ENCODE measurements at places on chromosomes 1 and 21.
A peak's percentile ranks its signal among the peaks of the same experiment; 100 is the strongest.

- DNase-seq: no peak
Measured at GRCh38 chr1:52634111-52634510, 1.1 kb downstream of the SHISAL2A start.

- no peak for DNase-seq
Measured at GRCh38 chr1:42657201-42657600, 1.0 kb upstream of the PPIH start.

DNA sequence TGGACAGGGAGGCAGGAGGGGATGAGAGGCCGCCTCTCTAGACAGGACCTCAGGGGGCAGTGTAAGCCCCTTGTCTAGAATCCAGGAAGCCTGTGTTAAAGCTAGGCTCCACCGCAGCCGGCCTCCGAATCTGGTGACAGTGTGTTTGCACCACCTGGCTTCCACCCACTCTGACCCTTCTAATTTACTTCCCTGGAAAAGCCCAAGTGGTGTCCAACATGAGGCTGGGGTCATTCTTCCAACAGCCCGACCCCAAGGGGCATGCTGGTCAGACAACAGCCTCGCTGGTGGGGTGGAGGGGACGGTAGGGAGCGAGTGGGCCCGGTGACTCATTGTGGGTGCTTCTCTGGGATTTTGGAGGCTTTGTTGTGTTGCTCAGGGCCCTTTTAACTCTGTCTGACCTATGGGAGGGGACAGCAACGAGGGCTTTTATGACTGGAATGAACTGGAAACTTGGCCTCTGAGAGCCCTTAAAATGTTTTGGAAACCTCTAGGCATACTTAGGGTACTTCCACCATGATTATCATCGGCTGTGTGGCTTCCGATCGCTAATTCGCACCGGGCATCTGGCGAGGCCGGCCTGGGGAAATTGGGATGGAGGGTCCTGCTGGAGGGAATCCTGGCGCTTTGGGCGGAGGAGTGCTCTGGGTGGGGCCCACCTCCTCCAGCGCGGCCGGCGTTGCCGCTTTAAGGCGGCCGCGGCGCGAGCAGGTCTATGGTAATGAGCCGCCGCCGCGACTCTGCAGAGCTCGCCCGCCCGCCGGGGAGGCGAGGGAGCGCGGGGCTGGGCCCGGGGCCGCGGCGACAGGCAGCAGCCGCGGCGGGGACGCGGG, at the start of gene CELSR2:
CELSR2 (plus strand) TSS at position 743 of the 833 bp plus-strand sequence. CDS start 541 bp downstream, outside the sequence.
- no peak for DNase-seq

GRCh38 chr1:70517444-70517843, 106.4 kb downstream of the CTH start:
- DNase-seq: no peak

- no peak for DNase-seq
Measured at GRCh38 chr21:32193098-32193465, 85.8 kb downstream of the MIS18A start.

DNA sequence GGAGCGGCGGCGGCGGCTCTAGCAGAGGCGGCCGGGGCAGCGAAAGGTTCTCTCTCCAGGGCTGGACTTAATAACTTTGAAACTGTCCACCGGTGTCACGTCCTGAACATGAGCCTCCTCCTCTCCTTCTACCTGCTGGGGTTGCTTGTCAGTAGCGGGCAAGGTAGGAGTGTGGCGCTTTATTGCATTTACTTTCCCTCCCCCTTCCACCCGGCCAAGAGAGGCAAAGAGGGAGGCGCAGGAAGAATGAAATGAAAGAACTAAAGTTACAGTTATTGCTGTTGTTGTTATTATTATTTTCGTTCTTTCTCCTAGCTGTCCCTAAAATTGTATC, 214 bp downstream of the NCAM2 start:
- no peak for DNase-seq

DNA sequence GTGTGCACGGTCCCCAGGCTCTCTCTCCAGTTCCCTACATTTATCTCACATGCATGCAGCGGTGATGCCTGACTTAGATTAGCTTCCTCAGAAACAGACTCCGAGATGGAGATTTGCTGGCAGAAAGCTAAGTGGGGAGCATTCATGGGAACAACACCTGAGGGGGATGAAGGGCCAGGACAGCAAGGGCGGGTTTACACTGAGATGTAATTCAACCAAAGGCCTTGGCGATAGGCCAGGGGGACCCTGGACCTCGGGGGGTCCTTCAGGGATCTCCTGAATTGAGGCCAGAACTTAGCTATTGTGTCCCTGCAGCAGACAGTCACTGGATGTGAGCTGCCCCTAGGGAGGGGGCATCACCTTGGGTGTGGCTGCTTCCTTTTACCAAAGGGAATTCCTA, 246.1 kb upstream of the CSF3R start:
- no peak for DNase-seq

GRCh38 chr1:165014753-165015152, 341.8 kb downstream of the LMX1A start:
- DNase-seq: peak; percentile 60

DNA sequence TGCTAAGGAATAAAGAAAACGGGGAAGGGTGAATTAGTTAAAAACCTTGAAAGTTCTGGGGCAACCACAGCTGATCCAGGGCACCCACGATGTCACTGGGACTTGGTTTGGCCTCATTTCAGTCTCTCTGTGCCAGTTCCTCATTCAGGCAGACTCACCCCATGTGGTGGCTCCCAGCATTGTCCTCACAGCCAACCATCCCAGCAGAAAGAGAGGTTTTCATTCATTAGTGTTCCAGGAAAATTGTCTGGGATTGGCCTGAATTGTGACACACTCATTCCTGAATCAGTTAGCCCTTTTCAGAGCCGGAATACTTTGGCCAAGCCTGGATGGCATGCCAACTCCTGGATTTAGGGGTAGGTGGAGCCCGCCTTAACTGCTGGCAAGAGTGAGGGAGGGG, 367.7 kb downstream of the PRDM2 start:
- no peak for DNase-seq

- no peak for DNase-seq
Measured at GRCh38 chr1:35727434-35728040, 8.9 kb upstream of the C1orf216 start.

DNA sequence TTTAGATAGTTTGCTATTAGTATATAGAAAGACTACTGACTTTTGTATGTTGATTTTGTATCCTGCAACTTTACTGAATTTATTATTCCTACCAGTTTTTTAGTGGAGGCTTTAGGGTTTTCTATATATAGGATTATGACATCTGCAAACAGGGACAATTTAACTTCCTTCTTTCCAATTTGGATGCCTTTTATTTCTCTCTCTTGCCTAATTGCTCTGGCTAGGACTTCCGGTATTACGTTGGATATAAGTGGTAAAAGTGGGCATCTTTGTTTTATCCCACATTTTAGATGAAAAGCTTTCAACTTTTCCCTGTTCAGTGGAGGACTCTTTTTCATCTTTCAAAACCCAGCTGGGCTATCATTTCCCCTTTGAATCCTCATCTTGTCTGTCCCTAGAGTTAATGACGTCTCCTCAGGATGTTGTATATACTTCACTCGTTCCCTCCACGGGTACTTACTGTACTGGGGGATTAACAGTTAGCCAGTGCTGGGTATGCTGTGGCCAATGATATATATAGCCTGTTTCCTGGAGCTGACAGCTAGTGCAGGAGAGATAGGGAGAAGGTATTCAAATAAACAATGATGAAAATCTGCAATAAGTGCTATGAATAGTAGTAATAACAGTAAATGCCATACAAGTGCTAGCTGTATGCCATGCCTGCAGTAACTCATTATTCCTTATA, 9.8 kb downstream of the ACOT11 start:
- no peak for DNase-seq

DNA sequence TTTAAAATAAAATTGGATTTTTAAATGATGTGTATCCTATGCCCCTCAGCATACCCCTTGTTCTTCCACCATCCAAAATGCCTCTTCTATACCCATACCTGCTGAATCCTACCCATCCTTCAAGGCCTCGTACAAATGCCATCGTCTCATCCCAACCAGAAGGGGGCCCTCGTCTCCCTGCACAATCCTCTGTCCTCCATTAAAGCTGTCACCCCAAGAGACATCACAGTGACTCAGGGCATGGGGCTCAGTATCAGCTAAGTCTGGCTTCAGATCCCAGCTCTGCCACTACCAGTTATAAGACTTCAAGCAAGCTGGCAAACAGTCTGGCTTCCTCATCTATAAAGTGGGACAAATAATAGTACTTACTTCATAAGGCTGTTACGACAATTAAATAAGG, 23.8 kb downstream of the IGFN1 start:
- DNase-seq: no peak

GRCh38 chr1:150076985-150077384, 9.4 kb downstream of the VPS45 start:
- DNase-seq: no peak

- no peak for DNase-seq
Measured at GRCh38 chr1:183093066-183093668, 69.9 kb downstream of the LAMC1 start.

GRCh38 chr1:15384301-15384901, 25.3 kb upstream of the EFHD2 start:
- DNase-seq: no peak

GRCh38 chr1:22970096-22970495, 2.6 kb downstream of the LACTBL1 start:
- no peak for DNase-seq

DNA sequence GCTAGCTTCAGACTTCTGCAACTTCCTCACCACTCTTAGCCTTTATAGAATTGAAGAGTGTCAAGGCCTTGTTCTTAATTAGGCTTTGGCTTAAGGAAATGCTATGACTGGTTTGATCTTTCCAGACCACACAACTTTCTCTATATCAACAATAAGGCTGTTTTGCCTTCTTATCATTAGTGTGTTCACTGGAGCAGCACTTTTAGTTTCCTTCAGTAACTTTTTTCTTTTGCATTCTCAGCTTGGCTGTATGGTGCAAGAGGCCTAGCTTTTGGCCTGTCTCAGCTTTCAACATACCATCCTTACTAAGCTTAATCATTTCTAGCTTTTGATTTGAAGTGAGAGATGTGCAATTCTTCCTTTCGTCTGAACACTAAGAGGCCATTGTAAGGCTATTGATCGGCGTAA, 8.6 kb downstream of the PRKACB start:
- no peak for DNase-seq

DNA sequence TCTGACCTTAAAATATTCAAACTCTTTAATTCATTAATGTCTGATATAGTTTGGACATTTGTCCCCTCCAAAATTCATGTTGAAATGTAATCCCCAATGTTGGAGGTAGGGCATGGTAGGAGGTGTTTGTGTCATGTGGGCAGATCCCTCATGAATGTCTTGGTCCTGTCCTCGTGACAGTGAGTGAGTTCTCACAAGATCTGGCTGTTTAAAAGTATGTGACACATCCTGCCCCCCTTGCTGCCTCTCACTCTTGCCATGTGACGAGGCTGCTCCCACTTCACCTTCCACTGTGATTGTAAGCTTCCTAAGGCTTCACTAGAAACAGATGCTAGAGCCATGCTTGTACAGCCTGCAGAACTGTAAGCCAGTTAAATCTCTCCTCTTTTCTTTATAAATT, 21.3 kb upstream of the FBXO28 start:
- DNase-seq: no peak

DNA sequence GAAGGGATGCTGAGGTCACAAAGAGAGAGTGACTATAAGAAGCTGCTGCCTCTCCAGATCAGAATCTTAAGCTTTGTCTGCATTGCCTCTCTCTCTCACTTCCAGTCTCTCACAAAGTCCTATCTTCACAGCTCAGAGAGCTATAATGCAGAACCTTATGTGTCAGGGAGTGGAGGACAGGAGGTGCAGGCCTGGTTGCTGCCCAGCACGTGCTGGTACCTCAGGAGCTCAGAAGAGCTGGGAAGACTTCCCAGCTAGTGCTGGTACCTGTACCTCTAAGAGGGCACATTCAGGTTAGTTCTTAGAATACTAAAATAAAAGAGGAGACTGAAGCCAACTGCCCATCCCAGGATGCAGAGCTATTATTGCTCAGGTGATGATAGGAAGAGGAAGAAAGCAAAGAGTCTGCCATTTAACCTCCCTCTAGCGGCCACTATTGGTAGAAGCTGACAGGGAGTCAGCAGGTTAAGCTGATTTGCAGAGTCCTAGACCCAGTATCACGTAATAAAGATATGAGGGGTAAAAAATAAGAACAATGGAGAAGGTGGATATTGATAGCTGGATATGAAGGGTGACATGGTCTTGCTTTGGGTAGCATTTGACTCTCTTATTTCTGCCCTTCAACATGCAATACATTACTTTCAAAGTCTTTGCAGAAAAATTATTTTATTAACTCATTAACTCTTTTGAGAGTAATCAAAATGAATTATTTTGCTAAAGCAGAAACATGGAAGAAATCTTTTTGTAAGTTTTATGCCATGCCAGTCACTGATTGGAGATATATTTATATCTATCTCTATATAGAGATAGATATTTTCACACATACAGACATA, 138.1 kb upstream of the HMCN1 start:
- peak; percentile 12 for DNase-seq

DNA sequence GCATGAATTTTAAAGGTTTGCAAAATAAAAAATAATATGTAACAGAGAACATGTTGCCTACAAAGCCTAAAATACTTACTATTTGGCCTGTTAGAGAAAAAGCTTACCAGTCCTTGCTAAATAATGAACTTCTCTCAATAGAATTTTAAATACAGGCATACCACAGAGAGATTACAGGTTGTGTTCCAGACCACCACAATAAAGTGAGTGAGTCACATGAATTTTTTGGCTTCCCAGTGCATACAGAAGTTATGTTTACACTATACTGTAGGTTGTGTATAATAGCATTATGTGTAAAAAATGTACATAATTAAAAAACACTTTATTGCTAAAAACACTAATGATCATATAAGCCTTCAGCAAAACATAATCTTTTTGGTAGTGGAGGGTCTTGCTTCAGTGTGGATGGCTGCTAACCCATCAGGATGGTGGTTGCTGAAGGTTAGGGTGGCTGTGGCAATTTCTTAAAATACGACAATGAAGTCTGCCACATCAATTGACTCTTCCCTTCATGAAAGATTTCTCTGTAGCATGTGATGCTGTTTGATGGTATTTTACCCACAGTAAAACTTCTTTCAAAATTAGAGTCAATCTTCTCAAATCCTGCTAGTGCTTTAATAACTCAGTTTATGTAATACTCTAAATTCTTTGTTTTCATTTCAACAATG, 48.6 kb downstream of the SCYL3 start:
- DNase-seq: no peak

- no peak for DNase-seq
Measured at GRCh38 chr1:55708781-55709180, 493.6 kb upstream of the USP24 start.

DNA sequence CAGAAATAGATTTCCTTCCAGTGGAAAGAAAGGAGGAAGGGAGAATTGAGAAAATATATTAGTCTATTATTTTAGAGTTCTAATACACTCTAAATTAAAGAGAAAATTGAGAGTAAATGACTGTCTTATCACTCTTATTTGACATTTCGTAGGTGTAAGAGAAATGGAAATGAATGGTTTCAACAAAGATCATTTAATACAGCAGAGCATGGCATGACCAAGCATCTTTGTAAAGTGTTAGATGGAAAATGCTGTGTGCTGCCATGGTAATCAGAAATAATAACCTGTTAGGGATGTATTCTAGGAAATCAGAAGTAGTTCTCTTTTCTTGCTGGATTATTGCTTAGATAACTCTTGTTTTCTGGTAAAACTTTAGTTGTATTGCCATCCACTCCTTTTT, 90.9 kb downstream of the GIPC2 start:
- no peak for DNase-seq

GRCh38 chr1:55280731-55281130, 65.6 kb upstream of the USP24 start:
- no peak for DNase-seq

GRCh38 chr1:20964540-20965484, 177.7 kb upstream of the HP1BP3 start:
- DNase-seq: peak; percentile 89
